ENCODE measurements at places on chromosomes 12 and 14.

DNA sequence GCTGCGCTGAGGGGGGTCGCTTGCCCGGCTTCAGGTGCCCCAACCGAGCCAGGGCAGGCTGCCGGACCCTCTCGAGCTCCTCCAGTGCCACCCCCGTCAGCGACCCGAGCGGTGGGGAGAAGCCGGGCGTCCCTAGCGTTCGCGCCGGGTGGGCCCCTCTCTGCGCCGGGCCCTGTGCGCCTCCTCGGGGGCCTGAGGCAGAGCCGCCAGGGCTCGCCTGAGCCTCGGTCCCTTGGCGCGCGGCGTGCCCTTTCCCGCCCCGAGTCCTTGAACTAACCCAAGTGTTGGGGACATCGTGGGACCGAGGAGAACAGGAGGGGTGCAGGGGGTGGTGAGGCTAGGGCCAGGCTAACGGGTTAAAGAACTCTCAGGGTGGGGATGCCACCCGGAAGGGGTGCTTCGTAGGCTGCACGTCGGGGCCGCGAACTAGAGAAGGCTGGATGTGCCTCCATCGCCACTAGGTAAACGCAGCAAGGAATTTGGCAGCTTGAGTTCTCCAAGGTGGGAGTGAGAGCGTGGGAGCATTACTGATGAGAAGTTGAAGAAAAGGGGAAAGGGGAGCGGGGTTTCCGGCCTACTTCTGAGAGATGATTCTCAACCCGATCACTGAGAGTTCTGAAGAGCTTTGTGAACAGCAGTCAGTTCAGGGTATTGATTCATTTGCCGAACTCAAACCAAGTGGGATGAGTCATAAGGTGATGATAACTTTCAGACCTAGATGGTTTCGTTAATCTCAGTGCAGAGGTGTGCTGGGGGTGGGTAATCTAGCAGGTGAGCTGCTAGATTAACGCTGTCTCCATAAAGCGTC is 618 bp downstream of the RNF34 start:
- DNase-seq: peak; percentile 22

DNA sequence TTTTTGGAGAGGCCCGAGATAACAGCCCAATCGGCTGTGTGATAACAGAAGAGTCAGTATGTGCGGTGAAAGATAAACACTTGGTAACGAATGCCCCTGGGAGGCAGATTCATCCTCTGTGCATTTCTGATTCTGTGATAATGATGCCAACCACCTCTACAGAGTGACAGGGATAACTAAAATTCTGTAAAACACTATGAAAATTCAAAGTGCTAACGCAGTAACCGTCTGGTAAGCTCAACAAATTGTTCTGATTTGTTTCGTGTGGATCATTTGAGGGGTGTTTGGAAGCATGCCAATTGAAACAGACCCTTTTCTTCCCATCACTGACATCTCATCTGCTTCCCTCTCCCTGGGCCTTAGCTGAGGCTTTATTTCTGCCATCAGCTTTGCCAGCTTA is 76.3 kb downstream of the ESR2 start:
- DNase-seq: no peak

DNA sequence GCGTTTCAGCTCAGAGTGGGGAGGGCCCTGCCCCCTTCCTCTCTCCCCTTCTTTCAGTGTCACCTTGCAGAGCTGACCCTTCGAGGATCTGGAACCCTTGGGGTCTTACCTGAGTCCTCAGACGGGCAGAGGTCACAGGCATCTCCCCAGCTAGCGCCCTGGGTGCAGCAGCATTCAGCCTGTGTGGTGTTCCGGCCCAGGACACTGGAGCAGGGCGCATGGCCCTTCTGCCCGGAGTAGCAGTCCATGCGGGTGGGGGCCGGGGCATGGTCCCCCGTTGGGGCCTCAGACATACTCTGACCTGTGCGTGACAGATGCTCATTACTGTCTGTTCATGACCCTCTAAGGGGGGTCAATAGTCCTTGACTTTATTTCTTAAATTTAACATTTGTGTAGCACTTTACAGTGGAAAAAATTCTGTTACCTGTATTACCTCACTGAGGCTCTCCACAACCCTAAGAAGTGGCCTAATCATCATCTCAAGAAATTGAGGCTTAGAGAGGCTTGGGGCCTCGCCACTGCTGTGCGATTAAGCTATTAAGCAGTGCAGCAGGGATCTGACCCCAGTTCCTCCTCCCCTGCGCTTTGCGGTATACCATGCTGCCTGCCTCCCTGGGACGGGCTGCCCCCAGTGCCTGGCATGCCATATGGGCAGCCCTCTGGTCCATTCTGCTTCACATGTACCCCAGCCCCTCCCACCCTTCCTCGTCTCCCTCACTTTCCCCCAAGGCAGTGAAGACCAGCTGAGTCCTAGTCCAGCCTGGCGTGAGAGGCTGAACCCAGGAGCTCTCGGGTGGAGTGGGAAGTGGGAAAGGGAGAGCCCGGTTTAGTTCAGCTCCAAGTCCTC is 11.5 kb downstream of the ISCA2 start:
- DNase-seq: no peak

DNA sequence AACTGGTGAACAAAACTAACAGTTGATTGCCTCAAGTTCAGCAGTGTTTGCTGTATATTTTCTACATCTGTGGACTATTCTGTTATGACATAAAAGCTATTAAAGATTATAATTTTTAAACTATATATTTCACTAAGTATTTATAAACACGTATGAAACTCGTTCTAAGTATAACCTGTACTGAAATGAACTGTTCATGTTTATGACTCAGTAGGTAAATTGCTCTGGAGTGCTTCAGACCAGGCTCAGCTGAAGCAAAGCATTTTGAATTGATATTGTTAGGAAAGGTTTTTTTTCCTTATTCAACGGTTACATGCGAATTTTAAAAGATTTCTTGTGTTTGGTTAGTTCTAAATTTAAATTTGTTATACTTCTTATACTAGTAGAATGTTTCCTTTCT is 151.3 kb downstream of the RAD51B start:
- no peak for DNase-seq

GRCh38 chr14:92455231-92455630 is 58.4 kb upstream of the RIN3 start:
- no peak for DNase-seq

DNA sequence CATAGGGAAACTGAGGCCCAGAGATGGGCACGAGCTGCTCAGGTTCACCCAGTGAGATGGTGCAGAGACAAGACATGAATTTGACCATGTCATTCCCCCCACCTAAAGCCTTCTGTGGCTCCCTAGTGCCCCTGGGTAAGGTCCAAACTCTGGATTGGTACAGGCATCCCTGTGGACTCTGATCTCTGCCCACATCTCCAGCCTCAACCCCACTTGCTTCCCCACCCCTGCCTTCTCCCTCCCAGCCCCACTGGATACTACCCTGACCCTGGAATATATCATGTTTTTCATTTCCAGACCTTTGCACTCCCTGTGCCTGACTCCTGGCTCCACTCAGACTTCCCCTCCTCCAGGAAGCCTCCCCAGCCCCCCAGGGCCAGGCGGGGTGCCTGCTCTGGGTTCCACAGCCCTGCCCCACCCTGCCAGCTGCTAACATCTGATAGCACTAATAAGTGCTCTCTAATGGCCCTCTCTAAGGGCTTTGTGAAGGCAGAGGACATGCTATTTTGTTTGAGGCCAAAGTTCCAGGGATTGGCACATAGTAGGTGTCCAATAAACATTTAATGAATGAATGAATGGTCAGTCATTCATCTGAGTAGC is 1.1 kb upstream of the SDSL start:
- DNase-seq: no peak

DNA sequence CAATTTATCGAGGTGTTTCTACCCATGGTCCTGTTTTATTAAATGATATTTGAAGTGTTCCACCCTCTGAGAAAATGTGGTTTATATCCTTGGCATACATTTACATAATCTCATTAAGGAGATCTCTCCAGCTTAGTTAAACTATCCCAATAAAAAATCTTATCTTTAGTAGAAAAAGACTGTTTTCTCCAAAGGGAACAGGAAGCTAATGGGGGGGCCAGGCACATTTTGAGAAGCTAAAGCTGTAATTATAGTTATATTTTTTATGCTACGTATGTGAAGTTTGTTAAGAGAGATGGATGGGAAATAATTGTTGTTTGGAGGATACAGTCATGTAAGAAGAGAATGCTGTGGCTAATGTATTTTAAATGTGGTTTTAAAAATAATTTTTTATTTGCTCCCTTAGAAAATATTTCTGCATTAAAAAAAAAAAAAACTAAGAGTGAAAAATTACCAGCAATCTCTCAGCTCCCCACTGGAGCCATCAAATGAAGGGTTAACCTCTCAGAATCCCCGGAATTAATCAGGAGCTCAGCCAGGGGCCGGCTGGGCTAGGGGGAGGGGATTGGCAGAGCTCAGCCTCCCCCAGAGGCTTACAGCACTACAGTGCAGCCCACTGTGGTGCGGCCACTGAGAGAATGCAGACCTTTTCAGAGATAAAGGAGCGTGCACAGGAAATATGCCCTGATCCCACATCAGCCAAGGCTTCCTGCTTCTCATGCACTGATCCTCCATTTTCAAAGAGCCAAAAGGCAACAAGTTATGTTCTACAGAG is 185.8 kb downstream of the EGLN3 start:
- peak; percentile 37 for DNase-seq

DNA sequence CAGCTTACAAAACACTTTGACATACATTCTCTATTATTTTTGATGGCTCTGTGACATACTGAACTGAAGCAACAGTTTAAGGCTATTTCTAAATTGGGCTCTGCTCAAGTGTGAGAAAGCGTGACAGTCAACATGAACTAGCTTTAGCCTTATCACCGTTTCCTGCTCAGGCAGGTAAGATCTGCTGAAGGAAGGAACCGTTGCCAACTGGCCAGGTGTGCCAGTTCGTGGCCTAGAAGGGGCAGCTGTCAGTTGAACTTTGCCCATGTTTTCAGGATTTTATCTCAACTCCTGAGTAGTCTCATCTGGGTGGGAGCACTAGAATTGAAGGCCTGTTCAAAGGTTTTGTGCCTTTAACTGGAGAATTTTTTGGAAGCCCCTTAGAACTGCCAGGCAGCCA is 79.5 kb downstream of the ETV6 start:
- no peak for DNase-seq

- no peak for DNase-seq
These were observed 670.1 kb upstream of the TMEM132C start for GRCh38 chr12:127596891-127597290.

DNA sequence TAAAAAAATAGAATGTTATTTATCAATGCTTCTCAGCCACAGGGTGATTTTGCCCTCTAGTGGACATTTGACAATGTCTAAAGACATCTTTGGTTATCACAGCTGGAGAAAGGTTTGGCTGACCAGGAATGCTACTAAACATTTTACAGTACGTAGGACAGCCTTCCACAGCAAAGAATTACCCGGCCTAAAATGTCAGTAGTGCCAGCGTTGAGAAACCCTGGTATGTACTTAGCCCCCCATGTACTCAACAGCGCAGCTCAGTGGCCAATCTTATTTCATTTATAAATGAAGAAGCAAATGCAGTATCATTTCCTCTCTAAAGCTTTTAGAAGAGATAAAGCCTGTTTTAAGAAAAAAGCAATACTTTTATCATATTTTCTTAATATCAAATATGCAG is 5.8 kb downstream of the MARK3 start:
- peak; percentile 27 for DNase-seq

GRCh38 chr12:60070552-60070951 is 474.7 kb downstream of the SLC16A7 start:
- DNase-seq: no peak

GRCh38 chr12:124609041-124609989 is 41.9 kb upstream of the NCOR2 start:
- DNase-seq: no peak

GRCh38 chr14:69882116-69882864 is 3.1 kb downstream of the SMOC1 start:
- DNase-seq: no peak

DNA sequence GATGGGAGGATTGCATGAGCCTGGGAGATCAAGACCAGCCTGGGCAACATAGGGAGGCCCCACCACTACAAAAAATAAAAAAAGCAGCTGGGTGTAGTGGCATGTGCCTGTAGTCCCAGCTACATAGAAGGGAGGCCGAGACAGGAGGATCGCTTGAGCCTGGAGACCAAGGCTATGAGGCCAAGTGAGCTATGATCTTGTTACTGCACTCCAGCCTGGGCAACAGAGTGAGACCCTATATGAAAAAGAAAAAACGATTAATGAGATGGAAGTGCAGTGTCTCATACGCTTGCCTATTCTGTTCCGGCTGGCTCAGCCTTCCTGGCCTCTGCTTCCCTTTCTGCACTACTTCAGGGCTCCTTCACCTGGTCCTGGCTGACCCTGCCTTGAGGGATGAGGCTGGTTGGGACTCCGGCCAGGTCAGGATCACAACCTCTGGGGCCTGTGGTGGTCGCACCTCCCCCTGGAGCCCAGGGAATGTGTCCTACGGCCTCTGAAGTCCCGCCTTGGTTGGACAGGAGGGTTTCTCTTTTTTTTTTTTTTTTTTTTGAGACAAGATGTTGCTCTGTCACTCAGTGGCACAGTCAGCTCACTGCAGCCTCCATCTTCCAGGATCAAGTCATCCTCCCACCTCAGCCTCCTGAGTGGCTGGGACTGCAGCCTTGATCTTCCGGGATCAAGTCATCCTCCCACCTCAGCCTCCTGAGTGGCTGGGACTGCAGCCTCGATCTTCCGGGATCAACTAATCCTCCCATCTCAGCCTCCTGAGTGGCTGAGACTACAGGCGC is 10.7 kb downstream of the TEDC1 start:
- no peak for DNase-seq

GRCh38 chr12:77001276-77001675 is 64.1 kb downstream of the E2F7 start:
- no peak for DNase-seq

- DNase-seq: no peak
These were observed 684 bp upstream of the ABCB9 start for GRCh38 chr12:122966743-122967550.

GRCh38 chr14:101235335-101236103 is 325.8 kb upstream of the DIO3 start:
- peak; percentile 11 for DNase-seq

DNA sequence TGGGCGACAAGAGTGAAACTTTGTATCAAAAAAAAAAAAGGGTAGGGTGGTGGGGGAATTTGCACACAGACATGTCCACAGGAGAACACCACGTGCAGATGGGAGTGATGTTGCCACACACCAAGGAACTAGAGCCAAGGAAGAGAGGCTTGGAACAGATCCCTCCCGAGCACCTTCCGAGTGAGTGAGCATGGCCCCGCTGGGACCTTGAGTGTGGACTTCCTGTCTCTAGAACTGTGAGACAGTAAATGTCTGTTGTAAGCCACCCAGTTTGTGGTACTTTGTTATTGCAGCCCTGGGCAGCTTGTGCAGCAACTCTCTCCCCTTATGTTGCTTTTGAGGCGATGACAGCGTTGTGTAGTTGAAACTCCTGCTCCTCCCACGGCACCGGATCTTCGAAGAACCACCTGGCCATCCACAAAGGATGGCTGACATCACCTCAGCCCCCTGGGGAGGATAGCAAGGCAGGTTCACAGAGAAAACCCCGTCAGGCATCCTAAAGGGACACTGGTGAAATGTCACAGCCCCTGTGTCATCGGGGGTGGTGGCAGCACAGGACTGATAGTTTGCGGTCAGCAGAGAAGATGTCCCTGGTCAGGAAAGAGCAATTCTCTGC is 54.7 kb upstream of the PLEKHG3 start:
- no peak for DNase-seq

GRCh38 chr12:13980538-13981295 is 685 bp downstream of the GRIN2B start:
- DNase-seq: no peak
